ENCODE measurements at places on chromosomes 2 and 18. TPM values are rescaled to one million over a fixed set of nuclear protein-coding genes. Genes with fewer than 3 reads are reported as not detected.

DNA sequence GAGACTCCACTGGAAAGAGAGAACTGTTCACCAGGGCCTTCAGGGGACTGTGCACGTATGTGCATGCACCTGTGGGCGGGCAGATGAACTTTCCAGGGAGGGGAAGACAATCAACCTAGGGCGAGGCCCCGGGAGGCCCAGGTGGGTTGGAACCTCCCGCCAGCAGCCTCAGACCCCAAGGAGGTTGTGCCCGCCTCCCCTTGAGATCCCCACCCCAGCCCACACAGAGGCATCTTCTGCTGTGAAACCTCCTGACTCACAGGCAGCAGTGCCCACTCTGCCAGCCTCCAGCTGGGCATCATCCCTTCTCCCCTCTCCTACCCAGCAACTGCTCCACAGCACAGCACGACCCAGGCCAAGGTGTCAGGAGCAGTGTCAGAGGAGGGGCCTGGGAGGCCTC lies 54.4 kb downstream of the FAM178B start:
- no peak overlapping the region for H3K27ac ChIP-seq
- DNase-seq = no peak

DNA sequence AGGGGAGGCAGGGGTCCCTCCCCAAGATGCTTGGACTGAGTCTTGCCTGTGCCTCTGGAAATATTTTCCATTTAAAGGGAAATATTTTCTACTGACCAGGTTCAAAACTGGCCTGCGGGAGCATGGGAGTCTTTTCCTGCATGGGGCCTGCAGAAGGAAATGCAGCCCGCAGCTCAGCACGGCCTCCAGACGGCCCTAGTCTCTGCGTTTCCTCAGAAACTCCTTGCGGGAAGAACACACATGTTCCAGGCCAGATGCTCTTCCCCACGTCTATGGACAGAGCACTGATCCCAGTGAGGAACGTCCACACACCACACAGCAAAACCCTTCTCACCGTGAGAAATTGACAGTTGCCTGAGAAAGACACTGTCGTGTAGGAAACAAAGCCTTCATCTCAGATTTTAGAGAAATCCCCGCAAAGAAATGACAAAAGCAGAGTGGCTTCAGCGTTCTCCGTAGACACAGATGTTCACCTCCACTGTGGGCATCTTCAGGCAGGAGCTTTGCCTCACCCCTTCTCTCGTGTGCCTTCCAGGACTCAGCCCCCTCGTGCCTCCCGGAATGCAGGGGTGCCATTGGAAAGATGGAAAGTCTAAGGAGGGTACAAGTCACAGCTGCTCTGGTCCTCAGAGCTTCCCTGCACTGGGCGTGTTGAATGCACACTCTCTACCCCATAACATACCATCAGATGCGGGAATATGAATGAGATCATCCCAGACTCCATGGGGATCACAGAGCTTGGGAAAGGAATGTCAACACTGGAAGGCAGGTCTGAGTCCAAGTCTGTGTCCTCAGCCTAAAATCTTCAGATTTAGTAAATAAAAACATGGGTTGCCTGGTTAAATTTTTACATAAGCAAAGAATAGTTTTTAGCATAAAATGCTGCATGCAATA lies 438.7 kb upstream of the SALL3 start:
- H3K4me1 ChIP-seq = no peaks in the 10 kb centered on the region
- peaks cover 69% of the 10 kb centered on the region for H3K27me3 ChIP-seq
- no peak overlapping the region for H3K27ac ChIP-seq
- H3K36me3 ChIP-seq = no peaks in the 10 kb centered on the region
- DNase-seq = no peak

RGPD6 gene
- 21.2 TPM for total RNA-seq

MARCO gene
- total RNA-seq = not detected
